ENCODE measurements at places on chromosomes 3 and 15.

DNA sequence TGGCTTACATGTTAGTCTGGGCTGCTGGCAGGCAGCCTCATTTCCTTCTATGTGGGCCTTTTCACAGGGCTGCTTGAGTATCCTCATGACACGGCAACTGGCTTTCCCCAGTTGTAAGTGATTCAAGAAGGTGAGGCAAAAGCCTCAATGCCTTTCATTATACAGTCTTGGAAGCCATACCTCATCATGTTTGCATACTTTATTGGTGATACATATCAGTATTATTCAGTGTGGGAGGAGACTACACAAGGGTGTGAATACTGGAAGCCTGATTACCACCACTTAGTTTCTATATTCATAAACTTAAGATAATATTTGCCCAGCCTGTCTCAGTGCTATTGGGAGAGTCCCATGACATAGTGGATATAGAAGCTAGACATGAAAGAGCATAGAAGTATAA lies 346.8 kb downstream of the SOX2 start:
- DNase-seq, result no peak

DNA sequence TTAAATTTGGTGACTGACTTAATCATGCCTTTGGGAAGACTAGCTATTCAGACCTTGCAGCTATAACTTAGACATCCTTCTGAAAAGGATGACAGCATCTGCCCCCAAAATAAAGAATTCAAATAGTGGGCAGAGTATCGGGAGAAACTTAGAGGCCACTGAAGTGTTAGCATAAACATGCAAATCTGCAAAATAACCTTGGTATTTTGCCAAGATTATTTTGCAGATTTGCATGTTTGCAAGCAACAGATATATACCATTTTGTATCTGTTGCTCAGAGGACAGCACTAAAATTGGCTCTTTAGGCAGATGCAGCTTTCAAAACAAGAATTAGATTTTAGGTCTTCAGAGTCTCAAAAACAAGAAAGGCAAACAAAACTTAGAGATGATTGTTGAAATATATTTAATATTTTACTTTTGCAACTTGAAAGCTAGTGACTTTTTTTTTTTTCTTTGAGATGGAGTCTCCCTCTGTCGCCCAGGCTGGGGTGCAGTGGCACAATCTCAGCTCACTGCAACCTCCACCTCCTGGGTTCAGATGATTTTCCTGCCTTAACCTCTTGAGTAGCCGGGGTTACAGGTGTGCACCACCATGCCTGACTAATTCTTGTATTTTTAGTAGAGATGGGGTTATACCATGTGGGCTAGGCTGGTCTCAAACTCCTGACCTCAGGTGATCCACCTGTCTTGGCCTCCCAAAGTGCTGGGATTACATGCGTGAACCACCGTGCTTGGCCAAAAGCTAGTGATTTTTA lies 47.8 kb downstream of the KBTBD8 start:
- DNase-seq, result no peak

GRCh38 chr15:41506796-41507341 lies 6.8 kb downstream of the LTK start:
- DNase-seq, result no peak

- no peak for DNase-seq
Measured at GRCh38 chr3:40663280-40663679, 138.5 kb downstream of the ZNF621 start.

DNA sequence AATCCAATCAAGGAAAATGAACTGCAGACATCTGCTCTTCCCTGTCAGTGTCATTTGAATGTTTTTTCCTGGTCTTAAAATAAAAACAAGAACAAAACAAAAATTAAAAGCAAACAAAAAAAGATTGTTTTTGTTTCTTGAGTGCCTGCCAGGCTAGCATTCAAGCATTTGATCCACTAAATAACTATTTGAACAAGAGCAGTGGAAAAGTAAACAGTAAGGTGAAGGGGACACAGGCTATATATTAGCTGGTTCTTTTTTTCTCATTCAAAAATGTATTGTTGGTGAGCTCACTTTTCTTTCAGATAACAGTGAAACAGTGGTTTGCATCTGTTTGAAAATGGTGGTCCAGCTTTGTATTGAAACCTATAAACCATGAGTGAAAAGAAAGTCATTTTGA lies 586.9 kb upstream of the SGO1 start:
- DNase-seq, result no peak

DNA sequence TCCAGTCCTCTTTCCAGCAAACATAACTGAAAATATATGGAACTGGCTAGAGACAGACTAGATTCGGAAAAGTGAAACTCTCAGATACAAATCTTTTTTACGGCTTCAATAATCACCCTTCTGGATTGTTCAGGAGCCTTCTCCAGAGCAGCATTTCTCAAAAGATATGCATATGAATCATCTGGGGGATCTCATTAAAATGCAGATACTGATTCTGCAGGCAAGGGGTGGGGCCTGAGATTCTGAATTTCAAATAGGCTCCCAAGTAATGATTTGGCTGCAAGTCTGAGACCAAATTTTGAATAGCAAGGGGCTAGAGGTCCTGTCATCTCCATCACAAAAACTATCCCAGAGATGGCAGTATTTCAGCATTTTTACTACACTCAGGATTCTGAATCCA lies 165.4 kb downstream of the CTNNB1 start:
- DNase-seq, result no peak

- DNase-seq, result no peak
Measured at GRCh38 chr3:127204841-127205582, 12.1 kb downstream of the PRR23E start.

GRCh38 chr3:50450209-50450921 lies 53.1 kb downstream of the CACNA2D2 start:
- peak; percentile 70 for DNase-seq

GRCh38 chr3:15359677-15360397 lies 27.5 kb upstream of the SH3BP5 start:
- no peak for DNase-seq

DNA sequence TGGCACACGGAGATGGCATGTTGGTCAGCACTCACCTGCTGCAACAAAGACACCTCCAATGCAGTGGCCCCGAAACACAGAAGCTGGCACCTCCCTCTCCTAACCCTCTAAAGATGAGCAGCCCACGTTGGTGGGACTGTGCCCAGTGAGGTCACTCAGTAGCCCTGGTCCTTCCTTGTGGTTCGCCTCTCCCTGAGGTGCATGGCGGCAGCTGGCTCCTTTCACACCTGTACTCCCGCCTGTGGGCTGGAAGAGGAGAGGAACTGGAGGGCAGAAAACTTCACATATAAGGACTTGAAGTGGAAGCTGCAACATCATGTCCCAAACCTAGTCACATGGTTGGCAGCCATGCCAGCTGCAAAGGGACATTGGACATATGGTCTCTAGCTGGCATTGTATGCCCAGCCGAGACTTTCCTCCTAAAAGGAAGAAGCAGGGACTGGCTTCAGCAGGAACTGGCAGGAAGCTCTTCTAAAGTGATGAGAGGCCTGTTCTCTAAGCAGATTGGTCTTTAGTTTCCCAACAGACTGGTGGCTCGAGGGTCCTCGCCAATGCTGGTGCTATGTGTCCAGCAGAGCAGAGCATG lies 10.8 kb upstream of the C3orf22 start:
- no peak for DNase-seq

GRCh38 chr15:60903211-60903610 lies 325.9 kb downstream of the RORA start:
- no peak for DNase-seq

GRCh38 chr15:90097475-90097874 lies 4.8 kb downstream of the IDH2 start:
- no peak for DNase-seq

- DNase-seq, result no peak
Measured at GRCh38 chr3:117873249-117873600, 1161.4 kb downstream of the IGSF11 start.
